Progenitor cell of endocrine pancreas (in vitro differentiated cells): ENCODE measurements at places on chromosomes 4 and X. TPM values are rescaled to one million over a fixed set of nuclear protein-coding genes. Genes with fewer than 3 reads are reported as not detected.

DNA sequence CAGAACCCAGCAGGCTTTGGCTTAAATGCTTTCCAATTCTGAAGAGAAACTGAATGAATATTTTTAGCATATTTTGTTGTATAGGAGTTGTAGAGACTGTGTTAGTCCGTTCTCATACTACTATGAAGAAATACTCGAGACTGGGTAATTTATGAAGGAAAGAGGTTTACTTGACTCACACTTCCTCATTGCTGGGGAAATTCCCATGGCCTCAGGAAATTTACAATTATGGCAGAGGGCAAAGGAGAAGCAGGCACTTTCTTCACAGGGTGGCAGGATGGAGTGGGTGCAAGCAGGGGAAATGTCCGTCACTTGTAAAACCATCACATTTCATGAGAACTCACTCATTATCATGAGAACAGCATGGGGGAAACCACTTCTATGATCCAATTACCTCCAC, 291.7 kb downstream of the PACRGL start:
- no peaks in the 10 kb centered on the region for H3K36me3 ChIP-seq
- no peaks in the 10 kb centered on the region for H3K27me3 ChIP-seq
- H3K4me3 ChIP-seq = no peak overlapping the region
- DNase-seq = no peak

GRCh38 chr4:87882321-87882720, 49.6 kb downstream of the MEPE start:
- H3K36me3 ChIP-seq = no peaks in the 10 kb centered on the region
- H3K4me1 ChIP-seq = peaks cover 29% of the 10 kb centered on the region
- no peak for DNase-seq

GRCh38 chr4:46999566-46999965, 6.2 kb upstream of the GABRA4 start:
- no peaks in the 10 kb centered on the region for H3K36me3 ChIP-seq
- peaks cover 35% of the 10 kb centered on the region for H3K27me3 ChIP-seq

DNA sequence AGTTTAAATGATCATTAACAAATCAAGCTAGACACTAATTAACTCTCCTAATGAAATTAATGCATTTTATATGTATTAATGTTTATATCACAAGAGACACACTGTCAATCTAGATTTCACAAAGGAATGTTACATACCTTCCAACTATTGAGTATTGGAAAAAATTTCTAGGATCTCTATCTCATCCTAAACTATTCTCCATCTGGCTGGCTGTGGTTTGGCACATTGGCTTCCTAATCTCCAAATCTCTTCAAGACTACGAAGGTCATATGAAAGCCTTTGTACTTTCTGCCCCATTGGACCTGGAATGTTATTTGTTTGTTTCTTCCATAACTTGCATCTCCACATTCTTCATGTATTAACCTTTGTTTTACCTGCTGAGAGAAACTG, 1160.0 kb downstream of the ADGRL3 start:
- no peak for DNase-seq
- H3K4me3 ChIP-seq = no peak overlapping the region
- no peaks in the 10 kb centered on the region for H3K36me3 ChIP-seq
- no peaks in the 10 kb centered on the region for H3K4me1 ChIP-seq

DNA sequence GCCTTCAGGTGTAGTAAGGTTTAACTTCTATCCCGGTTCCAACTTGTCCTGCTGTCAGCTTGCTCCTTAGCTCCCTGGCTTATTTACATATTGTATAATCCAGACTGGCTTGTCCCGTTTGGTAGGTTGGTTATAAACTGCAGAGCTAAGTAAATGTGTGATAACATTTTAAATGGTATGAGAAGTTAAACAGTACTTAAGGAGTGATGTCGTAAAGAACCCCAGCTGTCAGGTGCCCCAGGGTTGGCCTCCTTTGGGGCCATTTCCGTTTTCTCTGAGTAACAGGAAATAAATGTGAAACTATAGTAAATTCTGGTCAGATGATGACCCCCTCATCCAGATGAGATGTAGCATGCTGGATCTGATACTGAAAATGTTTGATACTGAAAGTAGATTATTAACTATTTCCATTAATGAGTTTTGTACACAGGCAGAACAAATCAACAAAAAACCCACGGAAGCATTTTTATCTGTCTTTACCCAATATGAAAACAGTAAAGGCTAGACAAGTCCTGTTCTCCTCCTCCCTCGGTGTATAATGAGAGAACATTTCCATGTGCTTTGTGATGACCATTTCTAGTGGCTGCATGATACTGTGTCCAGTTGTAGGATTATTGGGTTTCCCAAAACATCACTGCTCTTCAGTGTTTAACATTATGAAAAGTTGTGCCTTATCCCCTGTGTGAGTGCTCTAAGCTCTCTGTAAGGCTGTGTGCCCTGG, 22.4 kb downstream of the GAB1 start:
- H3K27me3 ChIP-seq = no peaks in the 10 kb centered on the region
- peaks cover 2% of the 10 kb centered on the region for H3K36me3 ChIP-seq
- peaks cover 56% of the 10 kb centered on the region for H3K4me1 ChIP-seq
- DNase-seq = no peak

DNA sequence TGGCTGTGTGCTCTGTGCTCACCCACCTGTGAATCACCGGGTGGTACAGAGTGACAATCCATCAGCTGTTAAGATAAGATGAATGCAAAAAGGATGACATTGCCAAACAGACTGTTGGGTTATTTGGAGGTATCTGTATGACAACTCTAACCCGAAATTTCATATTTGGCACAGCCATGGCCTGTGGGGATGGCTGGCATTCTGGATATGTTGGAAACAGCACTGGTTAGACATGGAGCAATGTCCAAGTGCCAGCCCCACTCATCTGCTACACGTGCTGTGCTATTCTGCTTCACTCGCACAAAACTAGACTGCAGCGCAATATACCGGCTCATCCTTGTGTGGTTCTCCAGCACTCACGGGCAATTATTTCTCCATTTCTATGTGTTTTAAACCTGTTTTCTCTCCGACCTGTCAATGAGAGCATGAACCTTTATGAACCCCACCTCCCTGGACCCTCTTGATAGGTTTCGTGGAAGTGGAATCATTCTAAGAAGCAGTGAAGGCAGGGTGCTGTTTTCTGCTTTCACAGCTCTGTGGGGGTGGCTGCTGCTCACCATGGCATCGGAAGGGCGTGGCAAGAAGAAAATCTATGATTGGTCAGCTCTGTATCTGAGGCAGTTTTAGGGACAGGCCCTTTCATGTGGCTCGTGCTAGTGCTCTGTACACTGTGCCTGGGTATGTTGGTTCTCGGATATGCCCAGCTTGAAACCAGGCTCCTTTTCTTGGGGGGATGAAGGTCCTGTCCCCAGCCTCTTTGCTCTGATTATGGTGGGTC, 94.9 kb downstream of the ENPP6 start:
- H3K27ac ChIP-seq = no peak overlapping the region
- peaks cover 5% of the 10 kb centered on the region for H3K27me3 ChIP-seq
- no peak for DNase-seq
- no peaks in the 10 kb centered on the region for H3K4me1 ChIP-seq
- H3K4me3 ChIP-seq = no peak overlapping the region
- no peaks in the 10 kb centered on the region for H3K36me3 ChIP-seq

DNA sequence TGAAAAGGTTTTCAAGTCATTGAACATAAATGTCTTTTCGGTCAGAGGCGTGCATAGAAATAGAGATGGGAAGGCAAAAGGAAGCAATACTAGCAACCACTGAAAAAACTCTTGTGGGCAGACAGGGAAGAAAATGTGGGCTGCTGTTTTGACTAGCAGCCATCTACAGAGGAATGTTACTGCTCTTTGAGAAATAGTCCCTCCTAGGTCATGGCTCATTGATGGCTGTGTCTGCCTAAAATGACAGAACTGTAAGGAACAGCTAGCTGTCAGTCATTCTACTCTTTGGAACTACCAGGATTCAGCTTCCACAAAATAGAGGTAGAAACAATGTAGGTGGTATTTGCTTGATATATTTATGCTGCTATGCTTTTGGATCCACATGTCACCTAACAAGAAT, 26.9 kb upstream of the TMPRSS11B start:
- peak overlapping the region; percentile 75 for H3K4me3 ChIP-seq
- no peaks in the 10 kb centered on the region for H3K27me3 ChIP-seq
- no peak for DNase-seq
- H3K36me3 ChIP-seq = peaks cover 7% of the 10 kb centered on the region

GRCh38 chr4:177480795-177481194, 38.6 kb upstream of the AGA start:
- H3K36me3 ChIP-seq = no peaks in the 10 kb centered on the region
- H3K27ac ChIP-seq = no peak overlapping the region
- H3K4me3 ChIP-seq = no peak overlapping the region
- H3K4me1 ChIP-seq = peaks cover 9% of the 10 kb centered on the region
- no peak for DNase-seq

GRCh38 chrX:20265726-20266681, 705 bp downstream of the RPS6KA3 start:
- DNase-seq = peak; percentile 11
- H3K27ac ChIP-seq = peak overlapping the region; percentile 99

Gene PRMT9
- 13.0 and 13.5 TPM in 2 replicates for total RNA-seq

Gene TMEM255A
- 0.46 and 0.51 TPM in 2 replicates for total RNA-seq

Gene AMER1
- 12.6 and 12.9 TPM in 2 replicates for total RNA-seq
